Stimulated activated CD4-positive, alpha-beta T cell treated with anti-CD3 and anti-CD28 coated beads, Interleukin-12 subunit alpha, Interleukin-12 subunit beta, amount 100 ng/mL, for 24 hours (primary cell): ENCODE measurements at places on chromosomes 5 and 9.

DNA sequence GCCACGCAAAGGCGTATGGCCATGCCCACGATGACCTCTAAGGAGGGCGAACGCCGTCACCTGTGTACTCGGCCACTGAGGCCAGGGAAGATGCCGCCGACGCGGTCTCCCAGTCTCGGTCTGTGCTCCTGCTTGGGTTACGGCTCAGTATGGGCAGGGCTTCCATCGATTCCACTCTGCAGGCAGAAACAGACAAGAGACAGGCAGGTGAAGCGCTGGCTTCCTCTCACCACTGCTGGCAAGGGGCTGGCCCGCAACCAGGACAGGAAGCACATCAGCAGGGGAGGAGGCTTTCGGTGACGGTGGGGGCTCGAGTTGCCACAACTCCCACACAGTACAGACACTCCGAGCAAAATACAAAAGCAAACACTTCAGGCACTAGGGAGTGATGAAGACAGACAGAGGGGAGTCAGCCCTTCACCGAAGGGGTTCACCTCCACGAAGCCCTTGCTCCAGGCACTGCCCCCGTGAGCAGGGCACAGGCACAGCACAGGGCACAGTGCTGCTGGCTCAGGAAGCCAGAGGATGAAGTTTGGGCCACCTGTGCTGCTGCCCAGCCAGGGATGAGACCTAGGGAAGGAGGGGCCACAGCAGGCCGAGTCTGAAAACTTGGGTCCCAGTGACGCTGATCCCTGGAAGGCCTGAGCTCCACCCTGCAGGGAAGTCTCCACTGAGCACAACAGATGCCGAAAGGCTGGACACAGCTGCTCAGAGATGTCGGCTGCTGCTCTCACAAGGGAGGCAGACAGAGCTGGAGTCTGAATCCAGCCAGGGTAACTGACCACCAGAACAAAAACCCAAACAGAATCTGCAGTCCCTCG is 91.3 kb downstream of the CAMSAP1 start:
- DNase-seq: no peak

GRCh38 chr5:74490814-74491213 is 149.7 kb downstream of the ENC1 start:
- DNase-seq: no peak

DNA sequence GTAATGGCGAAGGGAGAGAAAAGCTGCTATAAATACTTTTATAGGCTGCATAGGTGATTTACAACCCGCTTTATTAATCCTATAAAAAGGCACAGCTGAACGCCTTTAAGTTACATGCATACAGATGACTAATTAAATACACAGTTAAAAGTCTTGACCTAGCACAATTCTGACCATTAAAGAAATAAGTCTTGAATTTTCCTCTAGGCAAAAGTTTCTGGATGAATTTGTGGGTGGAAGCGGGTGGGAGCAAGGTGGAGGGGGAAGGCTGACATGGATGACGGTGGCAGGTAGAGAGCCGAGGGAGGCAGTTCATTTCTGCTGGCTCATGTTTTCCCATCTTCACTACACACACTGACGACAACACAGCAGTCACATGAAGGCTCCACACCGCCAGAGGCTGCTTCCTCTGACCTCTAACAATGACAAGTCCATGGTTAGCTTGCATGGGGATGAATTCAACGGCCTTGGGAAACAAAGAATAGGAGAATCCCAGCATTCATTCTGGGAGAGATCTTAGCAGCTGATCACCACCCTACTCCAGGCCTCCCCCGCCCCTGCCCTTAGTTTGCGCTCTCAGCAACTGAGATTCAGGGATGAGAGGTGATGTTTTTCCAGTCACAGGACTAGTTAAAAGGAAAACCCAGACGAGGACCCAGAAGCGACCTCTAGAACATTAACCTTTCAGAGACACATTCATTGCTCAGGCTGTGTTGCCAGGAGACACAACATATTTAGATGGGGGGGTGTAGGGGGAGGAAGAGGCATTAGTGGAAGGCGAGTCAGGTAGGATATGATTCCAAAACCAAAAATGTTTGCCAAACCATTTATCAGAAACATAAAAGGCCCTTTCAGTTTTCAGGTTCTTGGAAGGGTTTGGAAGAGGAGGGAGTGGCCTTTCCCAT is 329.3 kb downstream of the PIK3R1 start:
- no peak for DNase-seq

DNA sequence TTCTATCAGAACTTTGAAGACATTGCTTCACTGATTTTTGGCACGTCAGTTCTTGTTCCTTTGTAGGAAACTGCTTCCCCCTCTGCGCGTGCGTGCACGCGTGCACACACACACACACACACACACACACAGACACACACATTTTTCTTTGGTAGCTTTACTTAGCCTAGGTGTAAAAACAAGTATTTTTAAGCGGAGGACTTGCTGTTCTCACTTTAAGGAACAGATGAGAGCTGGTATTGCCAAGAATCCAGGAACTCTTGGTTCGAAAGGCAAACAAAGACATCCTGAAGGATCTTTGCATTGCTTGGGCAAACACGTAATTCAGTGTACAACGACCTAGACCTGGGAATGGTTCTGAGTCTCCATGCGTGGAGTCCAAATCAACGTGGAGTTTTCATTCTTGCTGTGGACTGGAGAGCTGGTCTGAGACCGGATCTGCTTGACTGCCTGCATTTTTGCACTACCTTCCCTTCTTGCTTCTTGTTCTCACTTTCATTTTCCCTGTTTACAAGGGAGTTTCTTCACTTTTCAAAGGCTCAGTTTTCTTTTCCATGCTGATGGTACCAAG is 8.2 kb downstream of the TMEM268 start:
- DNase-seq: no peak
